Stimulated activated CD8-positive, alpha-beta memory T cell treated with anti-CD3 and anti-CD28 coated beads, Interleukin-4, amount 100 ng/mL, for 48 hours (primary cell): ENCODE measurements at places on chromosomes 7 and 10.
A peak's percentile ranks its signal among the peaks of the same experiment; 100 is the strongest.

- DNase-seq: no peak
Observed at GRCh38 chr10:8462565-8462964, 408.1 kb downstream of the GATA3 start.

GRCh38 chr7:111414374-111414773 lies 147.9 kb downstream of the IMMP2L start:
- no peak for DNase-seq

GRCh38 chr10:15367296-15368085 lies 3.6 kb downstream of the FAM171A1 start:
- no peak for DNase-seq

DNA sequence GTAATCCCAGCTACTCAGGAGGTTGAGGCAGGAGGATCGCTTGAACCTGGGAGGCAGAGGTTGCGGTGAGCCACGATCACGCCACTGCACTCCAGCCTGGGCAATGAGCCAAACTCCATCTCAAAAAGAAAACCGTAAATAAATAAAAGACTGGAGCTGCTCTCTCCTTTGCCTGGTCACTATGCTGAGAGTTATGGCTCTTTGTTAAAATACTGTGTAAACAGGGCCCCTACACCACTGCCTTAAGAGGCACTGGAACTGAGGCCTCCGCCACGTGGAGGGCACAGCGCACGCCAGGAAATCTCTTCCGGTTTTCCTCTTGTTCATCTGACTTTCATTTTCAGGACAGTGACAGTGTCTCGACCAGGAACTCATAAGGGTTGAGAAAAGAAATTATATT lies 123.3 kb downstream of the PAXIP1 start:
- no peak for DNase-seq

DNA sequence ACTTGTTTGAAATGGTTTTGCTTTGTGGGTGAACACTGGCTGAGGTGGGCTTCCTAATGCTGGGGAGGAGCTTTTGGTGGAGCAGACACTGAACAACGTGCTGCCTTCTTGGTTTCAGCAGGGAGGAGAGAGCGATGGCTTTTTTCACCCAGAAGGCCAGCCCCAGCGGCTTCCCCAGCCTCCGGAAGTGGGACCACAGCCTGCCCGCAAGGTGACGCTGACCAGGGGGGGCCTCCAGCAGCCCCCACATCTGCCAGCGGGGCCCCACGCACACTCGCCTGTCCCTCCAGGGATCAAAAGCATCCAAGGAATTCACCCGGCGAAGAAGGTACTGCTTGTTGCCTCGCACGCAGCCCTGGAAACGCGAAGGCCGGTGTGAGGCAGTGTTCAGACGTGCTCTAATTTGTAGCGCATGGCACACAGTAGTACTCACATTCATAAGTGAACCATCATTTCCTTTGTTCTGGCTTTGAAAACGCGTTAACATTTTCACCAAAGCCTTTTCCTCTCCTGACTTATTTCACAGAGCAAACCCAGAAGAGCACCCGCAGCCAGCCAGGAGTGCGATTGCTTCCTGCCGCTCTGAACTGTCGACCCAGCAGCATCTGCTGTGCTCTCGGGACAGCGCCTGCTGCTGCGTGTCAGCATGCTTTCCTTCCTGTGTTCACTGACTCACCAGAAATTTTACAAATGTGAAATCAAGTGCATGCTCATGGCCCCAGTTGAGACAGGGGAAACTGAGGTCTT lies 48.4 kb downstream of the SHH start:
- DNase-seq: peak; percentile 71

GRCh38 chr10:89351780-89352597 lies 24.2 kb downstream of the IFIT3 start:
- DNase-seq: no peak

DNA sequence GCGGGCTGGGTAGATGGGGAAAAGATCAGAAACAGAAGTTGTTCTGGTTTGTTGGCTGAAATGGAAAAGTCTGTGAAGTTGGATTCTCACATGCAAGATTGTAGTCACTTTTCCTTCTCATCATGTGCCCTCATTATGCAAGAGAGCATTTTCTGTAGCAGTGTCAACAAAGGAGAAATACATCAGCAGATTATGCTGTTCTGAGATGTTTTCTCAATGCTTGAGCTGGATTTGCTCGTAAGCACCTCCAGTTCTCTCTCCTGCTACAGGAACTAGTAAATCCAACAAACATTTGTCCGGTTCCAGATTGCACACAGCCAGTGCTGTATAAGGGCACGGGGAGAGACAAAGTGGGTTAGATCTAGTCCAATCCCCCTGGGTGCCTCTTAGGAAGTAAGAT lies 90.0 kb downstream of the GATA3 start:
- no peak for DNase-seq

- DNase-seq: no peak
Observed at GRCh38 chr7:74441801-74442200, 11.9 kb upstream of the GTF2IRD1 start.

GRCh38 chr10:89167915-89168314 lies 39.2 kb downstream of the CH25H start:
- DNase-seq: no peak

GRCh38 chr10:3452173-3452626 lies 279.6 kb upstream of the PITRM1 start:
- no peak for DNase-seq

- DNase-seq: no peak
Observed at GRCh38 chr10:76543655-76544054, 1094.0 kb downstream of the KCNMA1 start.

DNA sequence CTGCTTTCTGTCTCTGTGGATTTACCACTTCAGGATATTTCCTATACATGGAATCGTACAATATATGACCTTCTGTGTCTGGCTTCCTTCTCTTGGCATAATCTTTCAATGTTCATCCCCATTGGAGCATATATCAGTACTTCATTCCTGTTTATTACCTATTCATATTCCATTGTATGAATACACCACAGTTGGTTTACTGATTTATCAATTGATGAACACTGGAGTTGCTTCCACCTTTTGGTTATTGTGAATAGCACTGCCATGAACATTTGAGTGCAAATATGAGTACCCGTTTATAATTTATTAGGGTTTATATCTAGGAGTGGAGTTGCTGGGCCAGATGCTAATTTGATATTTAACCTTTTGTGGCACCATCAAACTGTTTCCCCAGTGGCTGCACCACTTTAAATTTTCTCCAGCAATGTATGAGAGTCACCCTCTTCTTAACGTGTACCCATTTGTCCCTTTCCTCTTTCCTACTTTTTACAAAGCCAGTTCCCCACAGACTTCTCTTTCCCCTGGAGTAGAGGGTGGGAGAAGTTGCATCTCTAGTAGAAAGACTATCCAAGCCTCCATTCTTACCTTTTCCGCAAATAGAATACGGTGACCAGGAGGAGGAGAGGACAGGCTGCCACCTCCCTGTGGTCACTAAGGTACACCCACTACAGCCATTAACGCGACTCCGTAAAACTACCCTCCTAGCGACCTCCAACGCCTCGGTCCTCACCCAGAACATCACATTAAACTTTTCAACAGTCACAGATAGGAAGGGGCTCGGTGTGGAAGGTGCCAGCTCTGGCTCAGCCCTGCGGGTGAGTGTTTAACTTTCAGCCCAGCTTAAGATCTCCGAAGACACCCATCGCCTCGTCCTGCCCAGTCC lies 25.6 kb downstream of the SCD start:
- DNase-seq: no peak

- no peak for DNase-seq
Observed at GRCh38 chr7:143327903-143328302, 12.0 kb downstream of the CLCN1 start.

DNA sequence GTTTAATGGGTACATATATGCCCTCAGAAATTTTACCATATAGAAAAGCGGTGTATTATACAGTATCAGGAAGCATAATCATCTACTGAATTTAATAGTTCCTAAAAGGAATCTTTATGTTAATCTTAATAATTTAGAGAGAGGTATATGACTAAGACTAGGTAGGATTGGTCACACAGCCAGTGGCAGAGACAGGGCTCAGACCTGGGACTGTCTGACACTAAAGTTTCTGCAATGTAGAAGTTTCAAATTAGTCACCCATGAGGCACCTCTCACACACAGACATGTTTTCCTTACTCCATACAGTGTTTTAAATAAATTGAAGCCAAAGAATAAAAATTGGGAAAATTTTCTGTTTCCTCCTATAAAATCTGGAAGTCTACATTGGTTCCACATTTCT lies 72.8 kb upstream of the ADRA2A start:
- DNase-seq: no peak

DNA sequence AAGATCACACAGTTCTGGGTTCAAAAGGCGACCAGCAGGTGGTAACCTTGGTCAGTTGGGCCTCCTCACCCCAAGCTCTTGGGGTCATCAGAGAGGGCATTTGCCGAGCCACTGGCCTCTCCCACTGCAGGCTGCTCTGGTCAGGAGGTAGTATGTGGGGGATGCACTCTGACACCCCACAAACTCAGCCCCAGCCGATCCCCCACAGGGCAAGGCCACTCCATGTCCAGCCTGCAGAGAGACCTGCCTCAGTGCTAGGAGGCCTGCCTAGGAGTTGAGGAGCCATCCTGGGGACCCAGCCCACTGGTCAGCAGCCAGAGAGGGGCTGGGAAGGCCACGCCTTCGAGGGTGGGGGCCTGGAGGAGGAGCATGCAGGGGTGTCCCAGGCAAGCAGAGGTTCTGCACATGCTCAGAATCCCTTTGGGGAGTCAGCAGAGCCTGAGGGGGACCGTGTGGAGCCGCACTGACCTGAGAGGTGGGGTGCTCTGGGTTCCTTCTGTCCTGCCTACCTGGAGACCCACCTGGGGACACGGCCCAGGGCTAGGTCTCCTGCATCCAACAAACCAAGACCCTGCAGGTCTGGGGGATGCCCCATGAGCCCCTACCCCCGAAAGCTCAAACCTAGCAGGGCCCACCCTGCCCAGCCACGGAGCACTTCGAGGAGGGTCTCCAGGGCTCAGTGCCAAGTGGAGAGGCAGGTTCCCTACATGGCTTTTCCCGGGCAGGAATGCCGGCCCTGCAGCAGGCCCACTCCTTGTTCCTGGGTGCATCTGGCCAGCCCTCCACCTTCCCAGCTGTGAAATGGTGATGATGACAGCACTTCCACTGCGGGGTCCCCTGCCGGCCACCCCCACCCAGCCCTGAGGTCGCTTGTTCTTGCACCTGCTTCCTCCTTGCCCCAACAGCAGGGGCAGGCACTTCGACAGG lies 58.5 kb downstream of the RASGEF1A start:
- no peak for DNase-seq

- no peak for DNase-seq
Observed at GRCh38 chr10:57094965-57095364, 733.9 kb upstream of the ZWINT start.

DNA sequence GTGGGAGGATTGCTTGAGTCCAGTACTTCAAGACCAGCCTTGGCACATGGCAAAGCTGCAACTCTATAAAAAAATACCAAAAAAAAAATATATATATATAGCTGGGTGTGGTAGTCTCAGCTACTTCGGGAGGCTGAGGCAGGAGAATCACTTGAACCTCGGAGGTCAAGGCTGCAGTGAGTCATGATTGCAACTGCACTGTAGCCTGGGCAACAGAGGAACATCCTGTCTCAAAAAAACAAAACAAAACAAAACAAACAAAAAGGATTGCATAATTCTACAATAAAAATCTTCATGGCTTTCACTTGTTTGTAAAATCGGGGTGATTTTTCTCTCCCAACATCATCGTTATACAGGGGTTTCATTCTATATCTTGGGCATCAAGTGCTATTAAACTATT lies 35.1 kb downstream of the GUSB start:
- DNase-seq: no peak

GRCh38 chr7:11690395-11690794 lies 141.6 kb downstream of the THSD7A start:
- DNase-seq: no peak

GRCh38 chr7:14734839-14735321 lies 167.7 kb downstream of the DGKB start:
- no peak for DNase-seq

DNA sequence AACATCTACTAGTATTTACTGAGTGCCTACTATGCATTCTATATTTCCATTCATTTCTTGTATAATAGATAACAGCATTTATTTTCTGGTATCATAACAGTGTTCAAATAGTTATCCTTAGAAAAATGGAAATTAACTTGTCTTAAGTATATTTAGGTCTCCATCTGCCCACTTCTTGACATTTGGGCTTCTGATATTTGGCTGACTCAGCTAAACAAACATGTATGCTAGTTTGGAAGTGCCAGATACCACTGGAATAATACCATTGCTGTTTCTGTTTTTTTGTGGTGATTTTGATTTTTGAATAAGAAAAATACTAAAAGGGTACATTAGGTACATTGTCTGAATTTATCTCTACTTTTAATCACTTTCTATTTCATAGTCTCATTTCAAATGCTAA lies 169.2 kb downstream of the ST7 start:
- no peak for DNase-seq

GRCh38 chr10:25758041-25758457 lies 176.0 kb upstream of the MYO3A start:
- DNase-seq: no peak

DNA sequence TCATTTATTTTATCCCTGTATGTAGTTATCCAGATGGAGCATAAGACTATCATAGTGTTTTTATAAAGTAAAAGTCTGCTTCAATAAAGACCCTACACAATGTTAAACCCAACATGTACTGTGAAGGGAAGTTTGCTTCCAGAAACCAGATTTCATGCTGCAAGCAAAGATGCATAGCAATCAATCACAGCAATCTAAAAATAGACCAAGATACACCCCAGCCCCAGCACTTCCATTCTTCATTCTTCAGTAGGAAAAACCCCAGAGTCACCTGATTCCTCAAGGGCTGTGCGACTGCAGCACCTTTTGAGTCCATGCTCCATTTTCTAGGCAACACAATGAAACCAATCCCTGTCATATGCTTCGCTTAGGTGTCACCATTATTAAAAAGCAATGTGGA lies 66.9 kb upstream of the PDE1C start:
- DNase-seq: no peak

DNA sequence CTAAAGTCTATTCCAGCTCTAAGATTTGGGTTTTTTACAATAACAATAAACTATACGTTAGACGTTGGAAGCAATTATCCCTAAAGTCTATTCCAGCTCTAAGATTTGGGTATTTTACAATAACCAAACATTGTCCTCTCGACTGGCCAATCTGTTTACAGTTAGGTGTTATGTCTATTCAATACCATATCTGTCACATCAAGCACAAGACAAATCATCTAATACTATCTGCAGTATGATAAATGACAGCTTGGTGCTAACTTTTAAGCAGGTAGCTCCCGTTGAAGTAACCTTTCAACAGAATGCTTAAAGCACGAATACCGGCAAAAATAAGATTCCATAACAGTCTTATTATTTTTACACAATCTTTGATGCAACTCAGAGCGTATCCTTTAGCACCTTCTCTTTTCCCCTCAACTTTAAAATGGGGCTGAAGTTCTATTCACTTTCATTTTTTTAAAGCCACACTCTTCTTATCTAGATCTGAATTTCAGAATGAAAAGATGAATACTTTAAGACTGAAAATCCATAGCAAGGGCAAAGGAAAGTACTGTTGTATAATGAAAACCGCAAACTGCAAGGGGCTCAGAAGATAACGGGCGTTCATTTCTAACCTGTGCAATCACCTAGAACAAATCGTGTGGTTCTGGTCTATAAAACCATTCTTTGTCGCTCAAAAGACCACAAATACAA lies 925 bp downstream of the H2AZ2 start:
- no peak for DNase-seq
